SJCRH30 (cell line): ENCODE measurements at places on chromosomes 6 and 20. TPM values are rescaled to one million over a fixed set of nuclear protein-coding genes. Genes with fewer than 3 reads are reported as not detected.

GRCh38 chr20:20368418-20369249 is 730 bp downstream of the INSM1 start:
- DNase-seq, result peak; percentile 50

- peak; percentile 51 for DNase-seq
These were observed 17.8 kb upstream of the HSF2 start for GRCh38 chr6:122381494-122382265.

DLL1 gene
- total RNA-seq, result 12.6 and 13.6 TPM in 2 replicates

- DNase-seq, result no peak
These were observed 62.7 kb upstream of the XRN2 start for GRCh38 chr20:21240394-21240793.

DNA sequence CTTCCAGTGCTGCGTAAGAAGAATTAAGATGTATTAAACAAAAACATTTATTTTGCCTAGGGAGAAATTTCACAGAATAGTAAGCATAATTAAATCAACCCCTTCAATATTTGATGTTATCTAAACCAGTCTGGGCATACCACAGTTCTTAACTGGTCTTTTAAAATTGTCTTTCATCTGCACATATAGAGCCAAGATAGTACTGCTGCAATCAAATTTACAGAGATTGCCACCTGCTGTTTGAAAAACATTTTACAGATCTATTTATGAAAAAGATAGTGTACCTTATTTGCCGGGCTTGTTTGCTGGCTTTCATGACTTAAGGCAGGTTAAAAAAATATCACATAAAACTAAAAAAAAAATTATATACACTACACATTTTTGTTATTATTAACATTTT is 323.2 kb downstream of the ADGRB3 start:
- DNase-seq, result no peak

DNA sequence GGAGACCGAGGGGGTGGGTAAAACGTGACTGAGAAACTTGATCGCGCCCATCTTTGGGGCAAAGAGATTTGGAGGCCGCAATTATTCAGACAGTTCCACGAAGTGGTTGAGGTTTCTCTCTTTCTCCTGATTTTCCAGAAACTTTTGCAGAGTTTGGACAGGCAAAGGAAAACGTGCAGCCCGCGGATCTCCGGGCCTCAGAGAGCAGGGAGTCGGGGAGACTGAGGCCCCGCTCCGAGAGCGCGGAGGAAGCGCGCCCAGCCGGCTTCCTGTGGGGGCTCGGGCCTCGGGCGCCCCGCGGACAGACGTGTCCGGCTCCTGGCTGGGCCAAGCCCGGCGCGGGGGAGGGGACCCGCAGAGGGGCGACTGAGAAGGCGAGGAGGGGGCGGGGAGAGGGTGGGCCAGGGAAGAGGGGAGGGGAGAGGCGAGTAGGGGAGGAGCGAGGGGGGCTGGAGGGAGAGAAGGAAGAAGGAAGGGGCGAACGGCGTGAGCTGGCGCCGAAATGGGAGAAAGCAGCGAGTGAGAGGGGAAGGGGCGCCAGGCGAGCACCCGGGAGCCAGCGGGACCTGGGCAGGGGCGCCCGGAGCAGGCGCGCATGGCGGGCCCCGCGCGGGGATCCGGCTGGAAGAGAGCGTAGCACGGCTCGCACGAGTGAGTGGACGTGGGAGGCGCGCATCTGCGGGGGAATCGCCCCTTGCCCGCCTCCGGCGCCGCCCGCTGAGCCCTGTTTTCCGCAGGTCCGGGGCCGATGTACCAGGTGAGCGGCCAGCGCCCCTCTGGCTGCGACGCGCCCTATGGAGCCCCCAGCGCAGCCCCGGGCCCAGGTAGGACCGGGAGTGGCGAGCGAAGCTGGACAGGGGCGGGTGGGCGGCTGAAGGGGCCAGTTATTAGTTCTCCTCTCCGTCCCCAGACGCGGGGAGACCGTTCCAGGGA is at the start of gene MDFI:
Gene MDFI (plus strand): TSS at position 467 of the 933 bp plus-strand sequence. CDS start 282 bp downstream, at position 749.
- peak; percentile 83 for DNase-seq

GRCh38 chr6:4074478-4075235 is 4.3 kb downstream of the FAM217A start:
- no peak for DNase-seq

RAD21L1 gene
- 0.28 TPM in 1 of 2 replicates, not detected in the other for total RNA-seq

DNA sequence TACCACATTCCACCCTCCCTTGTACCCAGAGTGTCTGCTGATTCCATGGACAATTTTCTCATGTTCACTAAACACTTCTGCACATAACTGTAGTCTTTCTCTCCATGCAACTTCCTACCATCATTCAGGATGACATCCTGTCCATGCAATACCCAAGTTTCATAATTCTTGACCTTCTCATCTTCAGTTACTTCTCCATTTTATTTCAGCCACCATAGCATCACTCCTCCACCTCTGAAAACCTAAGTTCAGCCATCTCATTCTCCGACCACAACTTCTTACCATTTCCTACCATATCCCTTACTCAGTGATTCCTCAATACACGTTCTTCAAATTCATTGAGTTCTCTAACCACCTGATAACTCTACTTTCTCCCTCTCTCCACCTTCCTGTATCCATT is 216.5 kb upstream of the TENT5A start:
- DNase-seq, result no peak

CCN2 gene
- total RNA-seq, result 2.3 TPM in 2 replicates

CYP39A1 gene
- total RNA-seq, result 2.5 and 2.6 TPM in 2 replicates

GRCh38 chr6:110044096-110044495 is 66.0 kb downstream of the GPR6 start:
- DNase-seq, result no peak

STAU1 gene
- total RNA-seq, result 133 and 135 TPM in 2 replicates
